ENCODE measurements at places on chromosomes 13 and 19.

- no peak for DNase-seq
Measured at GRCh38 chr13:90547272-90547790, 800.2 kb upstream of the MIR17HG start.

- DNase-seq, result no peak
Measured at GRCh38 chr13:41720839-41721561, 239.9 kb downstream of the VWA8 start.

DNA sequence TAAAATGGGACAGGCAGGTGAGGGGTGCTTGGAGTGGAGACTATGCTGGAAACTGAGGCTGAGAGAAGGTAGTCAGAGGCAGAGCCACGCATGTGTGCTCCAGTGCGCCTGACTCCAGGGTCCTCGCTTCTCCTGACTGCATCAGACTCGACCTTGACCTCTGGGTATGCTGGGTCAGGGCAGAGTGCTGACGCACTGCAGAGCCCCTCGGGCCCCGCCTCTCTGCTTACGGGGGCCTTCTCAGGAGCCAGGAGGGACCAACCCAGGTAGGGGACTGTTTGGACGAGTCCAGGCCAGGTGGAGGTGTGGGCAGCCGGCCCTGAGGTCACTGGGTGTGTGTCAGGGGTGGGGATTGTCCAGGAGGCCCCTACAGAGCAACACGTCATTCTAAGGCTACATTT is 22.9 kb upstream of the SLC7A10 start:
- no peak for DNase-seq

DNA sequence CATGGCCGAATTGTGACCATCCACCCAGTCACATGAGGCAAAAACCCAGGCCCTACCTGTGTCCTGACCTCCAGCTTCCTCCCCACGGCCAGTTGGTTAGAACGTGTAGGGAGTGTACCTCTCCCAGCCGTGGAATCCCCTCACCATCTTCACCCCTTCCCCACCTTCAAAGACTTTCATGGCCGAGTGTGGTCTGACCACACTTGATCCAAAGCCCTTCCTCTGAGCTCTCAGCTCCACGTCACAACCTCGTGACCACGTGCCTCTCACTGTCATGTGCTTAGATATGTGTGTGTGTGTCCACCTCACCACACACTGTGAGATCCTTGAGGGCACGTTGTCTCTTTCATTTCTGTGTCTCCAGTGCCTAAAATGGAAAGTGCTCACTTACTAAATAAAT is 48.6 kb upstream of the UBE2L5 start:
- no peak for DNase-seq

- no peak for DNase-seq
Measured at GRCh38 chr13:42649141-42649540, 75.2 kb downstream of the TNFSF11 start.

- DNase-seq, result no peak
Measured at GRCh38 chr13:22316494-22317025, 645.7 kb downstream of the FGF9 start.

All from fibroblast of villous mesenchyme (primary cell).